ENCODE measurements at places on chromosomes 4 and X.

GRCh38 chrX:123976706-123977316 is 15.3 kb downstream of the STAG2 start:
- DNase-seq, result no peak

- DNase-seq, result no peak
Observed at GRCh38 chrX:125791787-125792186, 374.3 kb downstream of the DCAF12L2 start.

GRCh38 chrX:120726294-120726693 is 96.4 kb upstream of the C1GALT1C1 start:
- DNase-seq, result no peak

- no peak for DNase-seq
Observed at GRCh38 chrX:23610495-23610894, 56.8 kb upstream of the PRDX4 start.

- no peak for DNase-seq
Observed at GRCh38 chrX:1336331-1336943, at the start of gene IL3RA. TSS of gene IL3RA (plus strand) at chrX:1336785. CDS start at chrX:1341766, 4,981 bp downstream.

GRCh38 chr4:169251291-169252235 is 19.2 kb downstream of the SH3RF1 start:
- no peak for DNase-seq

DNA sequence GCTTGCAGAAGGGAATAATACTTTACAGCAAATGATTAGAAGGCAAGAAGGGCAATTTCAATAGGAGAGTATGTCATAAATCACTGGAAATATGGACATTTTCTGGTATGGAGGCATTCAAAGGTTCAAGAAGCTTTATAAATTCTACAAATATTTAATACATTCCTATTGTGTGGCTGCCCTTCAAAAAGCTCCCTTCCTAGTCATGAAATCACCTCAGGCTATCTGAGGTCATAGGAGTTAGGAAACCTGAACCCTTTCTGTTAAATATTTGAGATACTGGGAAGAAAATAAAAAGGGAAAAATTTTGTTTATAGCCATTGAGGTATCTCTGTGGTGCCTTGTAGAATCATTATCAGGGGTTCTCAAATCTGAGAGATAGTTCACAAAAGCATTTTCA is 316.8 kb upstream of the EMCN start:
- no peak for DNase-seq

- DNase-seq, result no peak
Observed at GRCh38 chr4:138301536-138301935, 59.4 kb upstream of the SLC7A11 start.

Data from stimulated activated CD4-positive, alpha-beta T cell treated with anti-CD3 and anti-CD28 coated beads, Interleukin-1b, Interleukin-23, amount 100 ng/mL, for 4 hours (primary cell).